ENCODE measurements at places on chromosomes 7 and 10.

DNA sequence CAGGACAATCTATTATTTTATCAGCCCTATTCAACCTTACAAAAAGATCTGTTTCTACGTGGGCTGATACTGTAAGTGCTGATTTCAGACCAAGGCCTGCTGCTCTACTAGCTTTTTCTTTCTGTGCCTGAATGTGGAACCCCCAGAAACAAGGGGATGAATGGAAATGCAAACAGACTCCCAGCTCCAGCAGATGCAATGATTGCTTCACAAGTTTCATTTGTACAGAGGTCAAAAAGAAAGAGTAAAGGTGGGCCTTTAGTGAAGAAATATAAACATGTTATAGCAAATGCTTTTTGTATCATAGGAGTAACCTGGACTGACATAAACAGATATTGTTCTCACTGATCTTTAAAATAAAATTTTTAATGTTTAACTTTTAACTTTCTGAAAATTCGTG lies 130.2 kb upstream of the SLC25A13 start:
- no peaks in the 10 kb centered on the region for H3K4me1 ChIP-seq
- no peak overlapping the region for H3K4me3 ChIP-seq
- no peak for DNase-seq
- H3K36me3 ChIP-seq = no peaks in the 10 kb centered on the region
- no peaks in the 10 kb centered on the region for H3K27me3 ChIP-seq
- no peak overlapping the region for H3K27ac ChIP-seq

- H3K4me3 ChIP-seq = no peak overlapping the region
- DNase-seq = no peak
- peaks cover 5% of the 10 kb centered on the region for H3K36me3 ChIP-seq
Measured at GRCh38 chr7:2204446-2204845, 28.3 kb downstream of the MAD1L1 start.

DNA sequence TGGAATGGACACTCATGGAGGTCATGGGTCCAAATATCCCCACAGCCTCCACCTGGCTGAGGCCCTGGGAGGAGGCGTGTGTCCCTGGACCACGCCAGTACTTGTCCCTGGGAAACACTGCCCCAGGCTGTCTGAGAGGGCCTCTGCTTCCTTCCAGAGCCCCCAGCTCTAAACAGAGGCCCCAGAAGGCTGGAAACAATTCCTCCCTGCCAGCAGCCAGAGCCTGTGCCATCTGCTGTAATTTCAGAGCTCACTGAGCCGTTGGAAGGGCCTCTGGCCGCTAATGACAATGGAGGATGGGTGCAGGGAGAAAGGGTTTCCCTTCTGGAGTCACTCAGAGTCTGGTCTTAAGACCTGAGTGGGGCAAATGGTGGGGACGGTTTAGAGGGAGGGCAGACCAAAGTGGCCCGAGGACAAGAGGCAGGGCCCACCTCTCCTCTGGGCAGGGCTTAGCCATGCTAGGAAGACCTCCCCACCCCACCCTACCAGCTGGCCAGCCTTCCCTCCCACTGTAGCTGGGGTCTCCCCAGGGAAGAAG lies 7.1 kb downstream of the CHAT start:
- no peaks in the 10 kb centered on the region for H3K4me1 ChIP-seq
- no peak overlapping the region for H3K4me3 ChIP-seq
- no peaks in the 10 kb centered on the region for H3K36me3 ChIP-seq
- H3K27me3 ChIP-seq = peaks cover 6% of the 10 kb centered on the region

DNA sequence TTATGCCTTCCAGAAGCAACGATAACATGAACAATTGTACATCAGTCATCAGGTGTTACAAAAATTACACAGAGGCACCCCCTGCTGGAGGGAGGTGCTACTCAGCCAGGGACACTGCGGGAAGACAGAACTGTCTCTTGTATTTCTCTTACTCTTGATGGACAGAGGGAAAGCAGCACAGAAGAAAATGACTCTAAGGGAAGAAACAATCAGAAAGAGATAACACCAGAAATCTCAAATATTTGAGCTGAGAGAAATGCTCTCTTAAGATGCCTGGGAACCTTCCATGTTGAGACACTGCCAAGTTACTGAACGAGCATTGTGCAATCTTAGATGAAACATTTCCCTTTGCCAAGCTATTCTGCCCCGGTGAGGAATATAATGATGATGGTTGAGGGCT lies 227.6 kb upstream of the NPSR1 start:
- no peak overlapping the region for H3K4me3 ChIP-seq
- H3K36me3 ChIP-seq = no peaks in the 10 kb centered on the region
- peak; percentile 47 for DNase-seq
- no peaks in the 10 kb centered on the region for H3K27me3 ChIP-seq

- DNase-seq = no peak
- no peak overlapping the region for H3K4me3 ChIP-seq
- H3K27me3 ChIP-seq = peaks cover 12% of the 10 kb centered on the region
- H3K4me1 ChIP-seq = no peaks in the 10 kb centered on the region
- no peak overlapping the region for H3K27ac ChIP-seq
Measured at GRCh38 chr10:49212783-49213182, 24.6 kb upstream of the TMEM273 start.

- no peak overlapping the region for H3K27ac ChIP-seq
- no peak for DNase-seq
- H3K27me3 ChIP-seq = no peaks in the 10 kb centered on the region
- H3K36me3 ChIP-seq = no peaks in the 10 kb centered on the region
- no peak overlapping the region for H3K4me3 ChIP-seq
Measured at GRCh38 chr10:31274310-31274709, 44.7 kb upstream of the ZEB1 start.

GRCh38 chr7:108404509-108405420 lies 51.5 kb downstream of the NRCAM start:
- H3K36me3 ChIP-seq = no peaks in the 10 kb centered on the region
- no peak for DNase-seq
- peaks cover 14% of the 10 kb centered on the region for H3K4me1 ChIP-seq
- H3K27ac ChIP-seq = no peak overlapping the region
- no peaks in the 10 kb centered on the region for H3K27me3 ChIP-seq
- H3K4me3 ChIP-seq = no peak overlapping the region

DNA sequence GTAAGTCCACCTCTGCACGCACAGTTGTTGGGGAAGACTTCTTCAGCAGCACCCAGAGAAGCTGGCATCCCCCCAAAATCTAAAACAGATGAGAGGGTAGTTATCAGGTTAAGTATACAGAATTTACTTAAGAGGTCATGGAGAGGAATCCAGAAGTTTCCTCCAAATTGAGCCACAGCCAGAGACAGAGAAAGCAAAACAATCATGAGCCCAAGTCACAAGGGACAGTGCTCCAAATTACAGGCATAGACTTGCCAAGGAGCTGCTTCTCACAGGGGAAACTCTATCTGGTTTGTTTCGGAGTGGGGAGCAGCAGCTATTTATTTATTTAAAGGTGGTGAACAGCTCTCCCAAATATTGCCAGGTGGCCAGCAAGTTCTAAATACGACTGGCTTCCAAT lies 308.4 kb downstream of the SKIDA1 start:
- H3K27me3 ChIP-seq = no peaks in the 10 kb centered on the region
- DNase-seq = no peak
- no peak overlapping the region for H3K27ac ChIP-seq
- H3K4me3 ChIP-seq = no peak overlapping the region

DNA sequence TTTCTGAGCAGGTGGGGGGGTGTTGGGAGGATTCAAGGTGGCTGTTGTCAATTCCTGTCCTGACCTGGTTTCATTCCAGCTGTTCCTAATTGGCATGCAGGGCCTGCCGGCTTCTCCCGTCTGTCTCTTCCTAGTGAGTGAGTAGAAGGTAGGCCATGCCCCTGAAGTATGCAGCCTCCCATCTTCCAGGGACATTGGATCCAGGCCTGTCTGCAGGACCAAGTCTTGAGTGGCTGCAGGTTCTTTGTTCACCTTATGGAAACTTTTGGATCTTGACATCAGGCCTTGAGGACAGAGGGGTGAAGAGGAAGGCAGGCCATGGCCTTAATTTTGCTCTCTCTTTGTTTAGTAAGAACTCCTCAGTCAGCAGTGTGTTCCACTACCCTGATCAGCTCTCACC lies 131.8 kb downstream of the SH2D4B start:
- no peaks in the 10 kb centered on the region for H3K27me3 ChIP-seq
- H3K36me3 ChIP-seq = no peaks in the 10 kb centered on the region
- H3K4me3 ChIP-seq = no peak overlapping the region
- no peak overlapping the region for H3K27ac ChIP-seq

- DNase-seq = no peak
- peaks cover 17% of the 10 kb centered on the region for H3K4me1 ChIP-seq
Measured at GRCh38 chr10:31129880-31130405, 98.3 kb upstream of the ZNF438 start.

- H3K27me3 ChIP-seq = no peaks in the 10 kb centered on the region
- peaks cover 30% of the 10 kb centered on the region for H3K4me1 ChIP-seq
- DNase-seq = no peak
Measured at GRCh38 chr10:60817398-60817805, 39.1 kb downstream of the CDK1 start.

GRCh38 chr10:99630991-99631390 lies 10.8 kb upstream of the SLC25A28 start:
- no peaks in the 10 kb centered on the region for H3K36me3 ChIP-seq
- no peak overlapping the region for H3K27ac ChIP-seq
- no peaks in the 10 kb centered on the region for H3K27me3 ChIP-seq
- H3K4me3 ChIP-seq = no peak overlapping the region
- DNase-seq = peak; percentile 24

- no peaks in the 10 kb centered on the region for H3K27me3 ChIP-seq
- H3K4me3 ChIP-seq = no peak overlapping the region
- peaks cover 34% of the 10 kb centered on the region for H3K4me1 ChIP-seq
Measured at GRCh38 chr10:74058658-74059057, 60.7 kb downstream of the VCL start.

DNA sequence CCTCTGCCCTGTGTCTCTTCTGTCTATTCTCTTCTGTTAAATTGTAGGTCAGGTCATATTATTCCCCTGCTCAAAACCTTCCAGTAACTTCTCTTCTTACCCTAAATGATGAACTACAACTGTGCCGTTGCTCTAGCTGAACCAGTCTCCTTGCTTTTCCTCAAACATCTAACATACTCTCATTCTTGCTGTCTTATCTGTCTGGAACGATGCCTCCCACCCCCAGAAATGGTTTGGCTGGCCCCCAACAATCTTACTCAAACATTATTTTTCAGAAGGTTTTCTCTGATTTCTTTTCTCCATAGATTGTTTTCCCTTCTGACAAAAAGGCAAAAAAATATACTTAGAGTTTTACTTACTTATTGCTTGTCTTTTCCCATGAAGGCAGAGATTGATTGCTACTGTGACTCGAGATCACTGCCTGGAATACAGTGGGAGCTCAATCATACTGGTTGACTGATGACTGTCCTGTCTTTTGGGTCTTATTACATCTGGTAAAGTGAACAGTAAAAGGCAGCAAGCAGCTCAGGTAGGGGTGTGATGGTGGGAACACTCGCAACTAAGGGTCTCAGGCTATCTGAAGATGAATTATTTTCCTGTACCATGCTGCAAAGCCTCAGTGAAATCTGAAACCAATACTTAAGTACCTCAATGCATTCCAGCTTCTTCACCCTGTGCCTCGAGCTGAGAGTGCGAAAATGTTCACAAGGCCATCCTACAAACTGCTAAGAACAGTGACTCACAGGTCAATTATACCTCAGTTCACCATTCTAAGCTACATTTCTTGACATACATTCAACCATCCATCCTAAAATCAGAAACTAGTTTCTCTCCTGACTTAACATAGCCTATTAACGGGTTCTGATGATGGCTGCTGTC lies 67.6 kb downstream of the DNMBP start:
- no peak overlapping the region for H3K27ac ChIP-seq
- no peaks in the 10 kb centered on the region for H3K27me3 ChIP-seq
- DNase-seq = no peak
- no peak overlapping the region for H3K4me3 ChIP-seq
- H3K36me3 ChIP-seq = peaks cover 4% of the 10 kb centered on the region

- no peaks in the 10 kb centered on the region for H3K27me3 ChIP-seq
- no peak for DNase-seq
- peak overlapping the region; percentile 5 for H3K4me3 ChIP-seq
- H3K4me1 ChIP-seq = peaks cover 31% of the 10 kb centered on the region
- peak overlapping the region; percentile 97 for H3K27ac ChIP-seq
Measured at GRCh38 chr7:84700563-84701370, 486.1 kb downstream of the SEMA3D start.

DNA sequence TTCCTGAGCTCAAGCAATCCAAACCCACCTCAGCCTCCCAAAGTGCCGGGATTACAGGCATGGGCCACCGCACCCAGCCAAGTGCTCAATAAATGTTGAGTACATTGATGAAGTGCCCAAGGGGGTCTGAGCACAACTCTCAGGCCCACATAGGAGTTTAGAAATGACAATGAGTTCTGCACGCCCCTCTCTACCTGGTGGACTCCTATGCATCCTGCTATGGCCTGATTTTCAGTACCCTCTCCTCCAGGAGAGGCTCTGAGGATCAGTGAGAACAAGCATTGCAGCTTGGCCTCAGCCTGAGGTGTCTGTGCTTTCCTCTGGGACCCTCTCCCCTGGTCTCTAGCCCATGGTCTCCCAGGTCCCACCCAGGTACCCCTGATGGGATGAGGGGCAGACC lies 20.9 kb upstream of the GRIFIN start:
- no peaks in the 10 kb centered on the region for H3K27me3 ChIP-seq
- no peaks in the 10 kb centered on the region for H3K4me1 ChIP-seq
- H3K27ac ChIP-seq = no peak overlapping the region
- no peak overlapping the region for H3K4me3 ChIP-seq
- DNase-seq = no peak

DNA sequence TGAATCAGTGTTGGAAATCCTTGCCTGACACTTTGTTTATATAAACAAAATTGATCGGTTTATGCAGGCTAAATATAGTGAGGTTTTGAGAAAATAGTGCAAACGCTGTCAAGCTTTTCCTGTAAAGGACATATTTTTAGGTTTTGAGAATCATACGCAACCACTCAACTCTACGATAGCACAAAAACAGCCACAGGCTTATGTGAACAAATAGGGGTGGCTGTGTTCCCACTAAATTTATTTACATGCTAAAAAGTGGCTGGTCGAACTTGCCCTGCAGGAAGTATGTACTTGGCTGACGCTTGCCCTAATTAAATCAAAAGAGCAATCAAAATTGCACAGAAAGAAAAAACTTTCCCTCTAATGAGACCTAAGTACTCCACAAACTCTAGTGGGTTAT lies 234.7 kb upstream of the CACNA2D1 start:
- no peaks in the 10 kb centered on the region for H3K36me3 ChIP-seq
- H3K4me3 ChIP-seq = no peak overlapping the region
- H3K4me1 ChIP-seq = no peaks in the 10 kb centered on the region

- H3K4me1 ChIP-seq = peaks cover 23% of the 10 kb centered on the region
- H3K27ac ChIP-seq = no peak overlapping the region
- no peak for DNase-seq
- peak overlapping the region; percentile 66 for H3K4me3 ChIP-seq
- peaks cover 7% of the 10 kb centered on the region for H3K36me3 ChIP-seq
- H3K27me3 ChIP-seq = no peaks in the 10 kb centered on the region
Measured at GRCh38 chr10:72276013-72276387, 2.3 kb downstream of the DDIT4 start.

Measured in endothelial cell of umbilical vein (primary cell).